ENCODE measurements at places on chromosomes 1 and 21.

- no peak for DNase-seq
Measured at GRCh38 chr1:159795534-159795933, 6.6 kb upstream of the FCRL6 start.

GRCh38 chr21:38115870-38116269, 140.9 kb upstream of the KCNJ15 start:
- DNase-seq: no peak

DNA sequence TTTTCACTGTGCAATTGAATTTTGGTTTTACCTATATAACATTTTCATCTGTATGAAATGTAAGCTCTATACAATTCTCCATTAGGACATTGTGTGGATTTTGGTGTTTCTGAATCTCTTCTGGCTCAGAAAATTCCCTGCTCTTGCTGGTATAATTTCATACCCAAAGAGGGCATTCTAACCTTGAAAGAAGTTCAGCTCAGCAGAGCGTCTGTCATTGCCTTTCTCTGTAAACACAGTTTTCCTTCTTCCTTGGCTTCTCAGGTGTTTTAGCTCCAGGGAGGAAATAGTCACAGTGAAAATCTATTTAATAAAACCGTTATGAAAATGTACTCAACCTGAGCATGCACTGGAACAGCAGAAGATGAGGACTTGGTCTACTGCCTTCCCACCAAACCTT, 16.0 kb downstream of the DISC1 start:
- DNase-seq: no peak

DNA sequence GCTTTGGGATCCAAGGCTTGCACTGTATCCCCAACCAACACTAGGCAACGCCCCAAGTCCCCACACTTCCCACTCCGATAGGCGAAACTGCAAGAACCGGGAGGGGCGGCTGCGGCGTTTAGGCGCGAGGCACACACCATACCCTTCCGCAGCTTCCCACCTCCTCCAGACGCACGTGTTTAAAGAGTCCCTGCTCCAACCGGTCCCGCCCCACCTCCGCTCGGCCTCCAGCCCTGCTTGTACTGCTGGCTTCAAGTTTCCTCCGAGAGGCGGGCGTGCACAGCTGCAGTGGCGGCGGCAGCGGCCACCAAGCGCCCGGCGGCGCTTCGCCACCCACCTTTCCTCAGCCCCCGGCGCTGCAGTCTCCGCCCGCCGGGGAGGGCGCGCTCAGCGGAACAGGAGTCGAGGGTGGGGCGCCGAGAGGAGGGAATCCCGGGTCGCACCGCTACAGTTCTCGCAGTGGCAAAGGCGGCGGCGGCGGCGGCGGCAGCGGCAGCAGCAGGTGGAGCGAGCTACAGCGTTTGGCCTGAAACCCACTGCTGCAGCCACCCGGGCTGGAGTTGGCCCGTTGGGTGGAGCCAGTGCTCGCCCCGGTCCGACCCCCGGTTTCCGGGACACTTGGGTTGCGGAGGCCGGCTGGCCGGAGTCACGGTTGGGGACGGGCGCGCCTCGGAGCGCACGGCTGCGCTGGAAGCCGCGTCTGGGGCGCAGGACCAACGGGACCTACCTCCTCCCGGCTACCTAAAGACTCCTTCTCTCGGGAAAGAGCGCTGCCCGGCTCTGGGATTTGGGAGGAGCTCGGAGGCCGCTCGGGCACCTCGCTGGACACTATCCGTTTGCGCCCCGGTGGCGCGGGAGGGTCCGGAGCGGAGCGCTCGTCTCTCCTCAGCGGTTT, at the start of gene CNIH3:
CNIH3 (plus strand) TSS at position 457 of the 895 bp plus-strand sequence. CDS start 858 bp downstream, outside the sequence.
- no peak for DNase-seq

GRCh38 chr1:41413748-41414281, 52.6 kb downstream of the FOXO6 start:
- DNase-seq: no peak

DNA sequence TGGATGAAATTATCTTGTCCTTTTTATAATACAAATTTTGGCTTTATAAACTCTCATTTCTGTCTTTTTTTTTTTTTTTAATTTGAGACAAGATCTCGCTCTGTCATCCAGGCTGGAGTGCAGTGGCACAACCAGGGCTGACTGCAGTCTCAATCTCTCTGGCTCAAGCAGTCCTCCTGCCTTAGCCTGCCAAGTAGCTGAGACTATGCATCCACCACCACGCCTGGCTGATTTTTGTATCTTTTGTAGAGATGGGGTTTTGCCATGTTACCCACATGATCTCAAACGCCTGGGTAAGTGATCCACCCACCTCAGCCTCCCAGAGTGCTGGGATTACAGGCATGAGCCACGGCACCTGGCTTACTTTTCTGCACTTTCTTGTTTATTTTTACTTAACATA, 7.5 kb downstream of the TOR1AIP1 start:
- DNase-seq: no peak

- no peak for DNase-seq
Measured at GRCh38 chr21:33810766-33811165, 104.8 kb downstream of the ATP5PO start.

GRCh38 chr1:236455243-236455642, 61.2 kb downstream of the EDARADD start:
- DNase-seq: no peak

GRCh38 chr1:181659321-181659957, 176.1 kb downstream of the CACNA1E start:
- DNase-seq: no peak

DNA sequence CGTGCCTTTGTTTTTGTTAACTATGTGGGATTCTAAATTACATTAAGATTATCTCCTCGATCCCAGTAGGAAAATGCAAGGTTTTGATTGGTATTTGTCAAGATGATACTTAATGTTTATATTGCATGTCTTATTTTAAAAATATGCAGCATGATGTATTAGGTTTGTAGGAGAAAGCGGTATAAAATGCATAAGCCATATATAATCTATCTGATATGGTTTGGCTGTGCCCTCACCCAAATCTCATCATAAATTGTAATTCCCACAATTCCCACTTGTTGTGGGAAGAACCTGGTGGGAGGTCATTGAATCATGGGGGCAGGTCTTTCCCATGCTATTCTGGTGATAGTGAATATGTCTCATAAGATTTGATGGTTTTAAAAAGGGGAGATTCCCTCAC, 198.1 kb upstream of the NCAM2 start:
- DNase-seq: no peak

- DNase-seq: no peak
Measured at GRCh38 chr1:29096231-29096886, 27.3 kb downstream of the TMEM200B start.

DNA sequence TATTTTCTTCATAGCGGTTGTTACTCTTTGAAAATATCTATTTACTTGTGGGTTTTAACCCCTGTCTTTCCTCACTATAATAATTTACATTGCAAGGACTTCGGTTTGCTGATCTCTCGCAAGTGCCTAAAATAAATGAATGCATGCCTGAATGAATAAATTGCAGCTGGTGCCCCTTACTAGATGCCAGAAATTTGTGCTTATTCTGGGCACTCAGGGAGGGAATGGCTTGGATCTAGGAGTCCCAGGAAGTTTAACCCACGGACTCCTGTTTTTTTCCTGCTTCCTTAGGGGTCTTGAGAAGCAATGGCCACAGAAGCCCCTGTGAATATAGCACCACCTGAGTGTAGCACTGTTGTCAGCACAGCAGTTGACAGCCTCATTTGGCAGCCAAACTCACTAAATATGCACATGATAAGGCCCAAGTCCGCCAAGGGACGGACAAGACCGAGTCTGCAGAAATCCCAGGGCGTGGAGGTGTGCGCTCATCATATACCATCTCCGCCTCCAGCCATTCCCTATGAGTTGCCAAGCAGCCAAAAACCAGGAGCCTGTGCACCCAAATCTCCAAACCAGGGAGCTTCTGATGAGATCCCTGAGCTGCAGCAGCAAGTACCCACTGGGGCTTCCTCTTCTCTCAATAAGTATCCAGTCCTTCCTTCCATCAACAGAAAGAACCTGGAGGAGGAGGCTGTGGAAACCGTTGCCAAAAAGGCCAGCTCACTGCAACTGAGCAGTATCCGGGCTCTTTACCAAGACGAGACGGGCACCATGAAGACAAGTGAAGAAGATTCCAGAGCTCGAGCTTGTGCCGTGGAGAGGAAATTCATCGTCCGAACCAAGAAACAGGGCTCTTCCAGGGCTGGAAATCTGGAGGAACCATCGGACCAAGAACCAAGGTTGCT, 4.2 kb upstream of the PLA2G2C start:
- no peak for DNase-seq

- no peak for DNase-seq
Measured at GRCh38 chr1:87743256-87743655, 414.6 kb downstream of the LMO4 start.

GRCh38 chr1:228329887-228330286, 76.7 kb downstream of the TRIM11 start:
- DNase-seq: no peak

DNA sequence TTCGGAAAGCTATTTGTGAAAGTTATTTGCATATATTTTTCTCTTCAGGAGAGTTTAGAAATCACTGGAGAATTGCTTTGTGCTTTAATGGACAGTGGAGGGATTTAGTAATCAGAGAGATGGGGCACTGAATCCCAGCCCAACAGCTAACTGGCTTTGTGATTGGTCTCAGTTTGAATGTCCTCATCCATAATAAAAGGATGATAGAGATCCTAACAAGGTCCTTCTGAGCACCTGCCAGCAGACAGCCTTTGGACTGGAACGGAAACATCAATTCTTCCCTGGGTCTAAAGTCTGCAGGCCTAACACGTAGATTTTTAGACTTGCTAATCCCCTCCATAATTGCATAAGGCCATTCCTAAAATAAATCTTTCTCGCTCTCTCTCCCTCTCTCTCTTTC, 112.0 kb upstream of the ADAMTS5 start:
- no peak for DNase-seq

- DNase-seq: no peak
Measured at GRCh38 chr1:207474210-207474609, 20.1 kb downstream of the CR2 start.

- DNase-seq: peak; percentile 45
Measured at GRCh38 chr1:202807926-202808757, at the start of gene KDM5B. Gene KDM5B (minus strand): TSS chr1:202808421. CDS start chr1:202808305, 116 bp downstream.

- DNase-seq: no peak
Measured at GRCh38 chr1:44636688-44637598, 37.3 kb downstream of the TMEM53 start.

- DNase-seq: no peak
Measured at GRCh38 chr1:59640851-59641250, 173.9 kb upstream of the HOOK1 start.

DNA sequence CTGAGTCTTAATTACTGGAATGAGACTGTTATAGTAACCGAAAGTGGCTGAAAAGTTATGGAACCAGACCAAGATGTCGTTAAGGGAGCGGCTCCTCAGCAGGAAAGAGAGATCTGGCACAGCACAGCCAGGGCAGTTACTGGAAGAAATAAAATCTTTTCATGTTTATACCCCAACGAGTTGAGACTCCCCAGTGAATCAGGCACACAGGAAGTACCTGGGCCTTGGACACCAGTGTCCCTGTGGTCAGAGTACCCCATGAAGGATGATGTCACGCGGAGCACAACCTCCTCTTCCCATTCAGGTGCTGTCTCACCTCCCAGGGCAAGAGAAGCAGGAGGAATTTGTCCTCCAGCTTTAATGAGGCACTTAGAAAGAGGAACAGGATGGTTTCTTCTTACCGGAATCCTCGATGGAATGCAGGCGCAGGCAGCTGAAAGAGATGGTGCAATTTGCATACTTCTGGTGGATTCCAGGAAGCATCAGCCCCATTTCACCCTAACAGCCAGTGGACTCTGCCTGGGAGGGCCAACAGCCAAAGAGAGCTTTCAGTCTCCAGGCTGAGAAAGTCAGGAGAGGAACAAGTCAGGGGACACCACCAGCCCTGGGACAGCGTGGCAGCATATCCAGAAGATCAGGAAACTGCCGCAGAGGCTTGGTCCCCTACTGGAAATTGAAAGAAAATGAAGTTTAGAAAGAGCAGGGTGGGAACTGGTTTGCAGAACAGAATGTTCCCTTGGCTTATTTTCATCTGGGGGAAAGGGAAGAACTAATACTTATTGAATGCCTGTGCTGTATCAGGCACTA, 35.9 kb upstream of the CTTNBP2NL start:
- peak; percentile 28 for DNase-seq

DNA sequence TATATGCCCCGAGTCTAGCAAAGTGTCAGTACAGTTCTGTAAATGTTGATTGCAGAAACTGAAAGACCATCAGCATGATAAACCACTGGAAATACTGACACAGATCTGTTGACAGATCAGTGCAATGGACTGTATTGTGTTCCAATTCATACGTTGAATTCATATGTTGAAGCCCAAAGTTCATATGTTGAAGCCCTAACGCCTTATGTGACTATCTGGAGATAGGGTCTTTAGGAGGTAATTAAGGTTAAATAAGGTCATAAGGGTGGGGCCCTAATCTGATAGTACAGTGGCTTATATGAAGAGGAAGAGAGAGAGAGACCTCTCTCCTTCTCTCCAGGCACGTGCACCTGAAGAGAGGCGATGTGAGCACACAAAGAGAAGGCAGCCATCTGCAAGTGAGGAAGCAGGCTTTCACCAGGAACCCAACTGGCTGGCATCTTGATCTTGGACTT, 144.7 kb downstream of the MRPL39 start:
- no peak for DNase-seq

DNA sequence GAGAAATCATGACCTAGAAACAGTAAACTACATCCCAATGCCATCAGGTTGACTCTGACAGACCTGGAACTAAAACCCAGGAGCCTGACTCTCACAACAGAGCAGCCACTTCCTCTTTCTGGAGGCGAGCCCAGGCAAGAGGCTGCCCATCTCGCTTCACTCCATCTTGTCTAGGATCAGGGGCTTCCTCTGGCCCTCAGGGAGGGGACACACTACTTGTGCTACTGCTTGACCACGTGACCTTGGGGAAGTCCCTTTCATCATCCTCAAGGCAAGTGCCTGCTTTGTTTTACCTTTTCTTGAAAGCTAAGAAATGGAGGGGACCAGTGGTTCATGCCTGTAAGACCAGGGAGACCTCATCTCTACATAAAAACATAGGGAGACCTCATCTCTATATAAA, 2.6 kb upstream of the TENT5B start:
- no peak for DNase-seq

- DNase-seq: no peak
Measured at GRCh38 chr1:208990456-208990855, 593.1 kb upstream of the CAMK1G start.

GRCh38 chr1:219692981-219693380, 80.1 kb upstream of the ZC3H11B start:
- DNase-seq: no peak

GRCh38 chr1:22826604-22827580, 116.3 kb downstream of the EPHB2 start:
- DNase-seq: no peak

DNA sequence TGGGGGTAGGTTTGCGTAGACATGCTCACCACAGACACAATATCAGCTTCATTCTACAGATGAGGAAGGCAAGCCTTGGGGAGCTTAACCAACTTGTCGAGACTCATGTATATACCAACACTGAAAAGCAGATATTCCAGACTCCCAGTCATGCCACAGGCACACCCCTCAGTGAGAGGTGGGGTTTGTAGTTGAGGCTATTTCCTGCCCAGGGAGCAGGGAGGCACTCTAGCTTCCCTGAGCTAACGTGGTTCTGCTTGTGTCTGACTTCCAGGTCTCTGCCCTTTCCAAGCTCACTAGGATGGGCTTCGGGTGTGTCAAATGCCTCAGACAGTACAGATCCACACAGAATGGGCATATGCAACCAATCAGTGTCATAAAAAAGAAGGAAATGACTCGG, 122.3 kb upstream of the RUNX1 start:
- DNase-seq: no peak
